ENCODE measurements at places on chromosomes 4 and X.
A peak's percentile ranks its signal among the peaks of the same experiment; 100 is the strongest.

GRCh38 chr4:22490718-22491315, 25.0 kb downstream of the ADGRA3 start:
- no peak for DNase-seq

DNA sequence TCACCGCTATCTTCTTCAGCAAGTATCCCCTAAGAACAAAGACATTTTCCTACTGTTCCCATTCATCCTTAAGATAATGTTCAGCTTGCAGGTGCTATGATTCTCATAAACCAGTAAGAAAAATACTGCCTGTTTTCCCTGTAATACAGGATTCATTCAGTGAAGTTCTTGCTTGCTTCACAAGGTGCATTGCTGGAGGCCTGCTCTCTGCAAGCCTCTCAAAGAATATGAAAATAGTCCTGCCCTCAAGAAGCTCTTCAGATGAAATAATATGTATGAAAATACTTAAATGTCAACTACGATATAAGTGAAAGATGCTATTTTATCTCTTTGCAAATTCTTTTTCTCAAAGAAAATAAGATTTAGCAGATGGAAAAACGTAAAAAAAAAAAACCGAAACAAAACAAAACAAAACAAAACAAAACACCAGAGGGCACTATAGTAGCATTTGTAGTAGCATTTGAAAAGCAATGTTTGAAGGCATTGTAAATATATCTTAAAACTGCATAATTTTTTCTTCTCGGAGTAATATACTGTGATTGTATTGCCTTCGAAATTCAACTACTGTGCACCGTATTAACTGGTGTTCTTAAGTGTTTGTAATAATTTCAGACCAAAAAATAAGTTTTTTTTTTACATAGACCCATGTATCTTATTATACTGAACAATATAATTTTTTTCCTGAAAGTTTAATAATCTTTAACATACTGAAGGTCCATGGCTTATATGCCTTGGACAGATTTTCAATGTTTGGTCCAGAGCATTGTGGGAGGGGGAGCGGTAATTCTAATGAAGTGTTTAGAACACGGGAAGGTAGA, 26.0 kb downstream of the ADH4 start:
- peak; percentile 38 for DNase-seq

DNA sequence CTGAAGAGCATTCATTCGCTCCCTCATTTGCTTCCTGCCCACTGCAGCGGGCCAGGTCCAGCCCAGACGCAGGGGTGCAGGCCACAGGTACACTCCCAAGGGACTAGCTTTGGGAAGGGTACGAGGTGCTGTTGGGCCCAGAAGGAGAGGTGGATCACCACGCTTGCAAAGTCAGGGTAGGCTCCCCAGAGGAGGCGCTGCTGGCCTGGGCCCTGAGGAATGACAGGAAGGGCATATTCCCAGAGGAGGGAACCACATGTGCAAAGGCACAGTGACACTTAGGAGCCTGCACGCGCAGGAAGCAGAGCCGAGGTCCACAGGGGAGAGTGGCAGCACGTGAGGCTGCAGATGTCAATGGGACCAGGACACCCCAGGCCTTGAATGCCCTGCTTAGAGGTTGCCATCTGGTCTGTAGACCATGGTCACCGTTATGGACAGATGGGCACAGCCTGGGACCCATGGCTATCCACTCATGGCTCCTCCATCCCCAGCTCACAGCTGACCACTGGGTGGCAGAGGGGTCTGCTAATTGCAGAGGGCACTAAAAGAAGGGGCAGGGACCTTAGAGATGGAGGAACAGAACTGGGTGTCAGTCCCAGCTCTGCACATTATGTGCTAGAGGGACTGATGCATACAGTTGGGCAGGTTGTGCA, 7.9 kb downstream of the HTRA3 start:
- no peak for DNase-seq

- no peak for DNase-seq
Measured at GRCh38 chr4:83613994-83614393, 78.1 kb downstream of the GPAT3 start.

- peak; percentile 13 for DNase-seq
Measured at GRCh38 chr4:181860668-181861067, 382.5 kb upstream of the TENM3 start.

- DNase-seq = peak; percentile 32
Measured at GRCh38 chrX:40465735-40466551, 114.8 kb upstream of the ATP6AP2 start.

DNA sequence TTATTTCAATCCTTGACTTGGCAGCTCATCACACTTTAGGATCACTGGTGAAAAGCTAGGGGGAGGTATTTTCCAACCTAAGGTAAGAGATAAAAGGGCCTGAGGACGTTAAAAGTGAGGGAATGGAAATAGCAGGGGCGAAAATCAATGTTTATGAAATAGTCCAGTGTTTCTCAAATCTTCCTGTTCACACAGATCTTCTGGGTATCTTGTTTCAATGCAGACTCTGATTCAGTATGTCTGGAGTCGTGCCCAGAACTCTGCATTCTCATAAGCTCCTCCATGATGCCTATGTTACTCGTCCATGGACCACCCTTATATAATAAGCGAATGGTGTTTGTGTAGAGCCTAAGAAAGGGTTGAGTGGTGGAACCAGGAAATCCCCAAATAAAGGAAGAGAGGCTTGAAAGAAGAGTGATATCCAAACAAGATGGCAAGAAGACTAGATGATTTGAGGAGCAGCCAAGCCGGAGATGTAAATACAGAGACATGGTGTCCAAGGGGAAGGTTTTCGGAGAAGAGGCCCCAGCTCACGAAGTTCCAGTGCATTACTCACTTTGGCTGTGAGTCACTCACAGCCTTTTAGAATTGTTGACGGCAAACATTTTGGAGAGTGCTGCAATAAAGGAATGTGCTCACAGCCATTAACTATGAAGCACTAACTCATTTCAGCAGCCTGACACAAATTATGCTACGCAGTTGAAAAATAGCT, 215.6 kb upstream of the PPARGC1A start:
- DNase-seq = peak; percentile 94

DNA sequence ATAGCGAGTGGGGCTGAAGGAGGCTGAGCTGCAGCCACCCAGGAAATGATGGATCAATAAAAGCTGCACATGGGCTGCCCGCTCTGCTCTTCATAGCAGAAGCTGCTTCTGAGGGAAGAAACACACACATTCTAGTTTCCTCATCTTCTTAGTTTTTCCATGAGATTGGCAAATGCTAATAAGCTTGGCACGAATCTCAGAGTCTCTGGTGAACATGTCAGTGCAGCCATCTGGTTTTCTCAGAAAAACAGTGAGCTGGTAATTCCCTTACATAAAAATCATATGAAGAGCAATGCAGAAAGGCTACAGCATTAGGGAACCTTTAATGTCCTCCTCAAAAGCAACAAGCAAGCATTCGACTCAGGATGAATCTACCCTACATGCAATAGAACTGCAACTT, 69.9 kb downstream of the GATB start:
- DNase-seq = peak; percentile 77

DNA sequence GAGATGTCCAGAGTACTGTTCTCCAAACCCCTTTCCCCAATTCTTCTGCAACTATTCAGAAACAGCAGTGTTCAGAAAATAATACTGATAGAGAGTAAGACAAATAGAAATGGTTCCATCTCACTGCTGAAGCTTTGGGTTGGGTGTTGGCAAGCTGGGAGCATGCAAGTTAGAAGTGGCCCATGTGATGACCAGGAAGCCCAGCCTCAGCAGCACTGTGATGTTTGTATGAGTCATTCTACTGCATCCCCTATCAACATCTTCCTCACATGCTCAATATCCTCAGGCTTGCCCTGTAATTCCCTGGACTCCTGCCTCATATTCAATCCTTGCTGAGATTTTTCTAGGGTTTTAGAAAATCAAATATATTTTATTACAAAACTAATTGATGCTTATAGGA, 96.5 kb downstream of the CHRDL1 start:
- no peak for DNase-seq

GRCh38 chr4:112069110-112069509, 76.1 kb upstream of the FAM241A start:
- peak; percentile 17 for DNase-seq

- no peak for DNase-seq
Measured at GRCh38 chr4:177265729-177266128, 43.9 kb upstream of the NEIL3 start.

DNA sequence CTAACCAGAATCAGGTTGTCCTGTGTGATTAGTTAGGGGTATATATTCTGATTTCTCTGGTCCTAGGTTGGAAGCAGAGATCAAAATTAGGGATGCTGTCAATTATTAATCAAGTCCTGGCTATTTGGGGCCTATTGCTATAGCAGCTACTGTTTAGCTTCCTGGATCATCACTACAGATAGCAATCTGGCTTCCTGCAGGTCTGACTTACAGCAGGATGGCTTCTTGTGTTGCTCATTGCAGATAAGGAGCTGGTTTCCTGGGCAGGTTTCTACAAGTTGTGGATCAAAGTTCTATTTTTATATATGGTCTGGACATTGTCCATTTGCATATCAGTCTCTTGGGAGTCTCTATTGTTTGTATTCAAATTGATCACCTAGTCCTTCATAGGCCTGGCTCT, 57.7 kb upstream of the C4orf54 start:
- DNase-seq = no peak

DNA sequence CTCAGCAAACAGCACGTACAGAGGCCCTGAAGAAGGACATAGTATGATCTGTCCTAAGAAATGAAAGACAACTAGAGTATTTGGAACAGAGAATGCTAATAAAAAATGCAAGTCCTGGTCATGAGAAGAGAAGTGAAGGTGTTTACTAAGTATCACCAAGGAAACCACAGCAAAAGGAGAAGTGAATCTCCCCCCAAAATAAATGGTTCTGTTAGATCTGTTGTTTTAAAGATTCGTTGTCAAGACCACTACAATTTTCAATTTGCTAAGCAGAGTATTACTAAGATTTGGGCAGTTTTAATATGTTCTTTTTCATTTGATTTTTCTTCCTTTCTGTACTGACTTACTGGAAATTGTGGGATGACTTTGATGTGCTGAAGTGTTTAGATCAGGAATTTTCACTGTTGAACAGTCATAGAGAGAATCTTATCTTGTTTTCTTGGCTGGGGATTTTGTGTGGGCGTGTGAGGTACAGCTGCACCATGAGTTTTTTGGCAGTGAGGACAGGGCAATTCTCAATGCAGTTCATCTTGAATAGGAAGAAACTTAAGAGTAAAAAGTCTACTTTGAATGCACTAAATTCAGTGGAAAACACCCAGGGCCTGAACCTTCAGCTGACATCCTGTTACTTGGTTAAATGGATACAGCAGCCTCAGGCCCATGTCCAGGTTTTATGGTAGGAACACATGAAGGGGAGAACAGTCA, 132.2 kb downstream of the STIM2 start:
- peak; percentile 20 for DNase-seq

DNA sequence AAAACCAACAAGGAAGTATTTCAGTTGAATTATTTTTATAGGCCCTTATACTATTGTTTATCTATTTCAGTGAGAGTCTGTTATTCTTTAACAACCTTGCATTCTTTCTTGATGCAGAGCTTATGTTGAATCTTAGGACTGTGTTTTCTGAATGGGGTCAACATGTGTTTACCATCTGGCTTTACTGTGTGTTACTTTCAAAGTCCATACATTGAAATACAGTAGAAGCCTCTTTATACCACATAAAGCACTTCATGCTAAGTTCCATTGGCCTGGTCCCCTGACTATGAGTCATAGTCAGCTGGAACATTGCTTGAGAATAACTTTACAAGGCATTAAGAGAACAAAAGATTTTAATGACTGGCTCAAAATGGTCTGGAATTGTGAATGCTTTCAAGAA, 152.6 kb downstream of the GASK1B start:
- peak; percentile 88 for DNase-seq

DNA sequence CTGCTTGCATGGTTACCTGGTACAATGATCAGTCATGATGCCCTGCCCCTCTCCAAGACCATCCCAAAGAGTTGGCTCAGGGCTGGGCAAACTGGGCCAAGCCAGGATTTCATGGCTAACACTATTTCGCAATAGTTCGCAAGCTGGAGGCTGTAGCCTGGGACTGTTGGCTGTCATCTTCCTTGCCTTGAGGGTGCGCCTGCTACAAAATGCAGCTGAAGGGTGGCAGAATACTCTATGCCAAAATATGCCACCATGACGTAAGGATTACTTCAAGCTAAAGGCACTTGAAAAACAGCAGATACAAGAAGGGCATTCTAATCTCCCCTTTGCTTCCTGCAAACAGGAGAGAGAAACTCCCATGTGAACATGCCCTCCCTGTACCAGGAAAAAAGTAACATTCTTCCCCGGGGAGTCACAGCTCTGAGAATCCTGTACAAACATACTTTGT, 21.0 kb downstream of the SAT1 start:
- DNase-seq = peak; percentile 60

GRCh38 chrX:13167481-13168231, 123.2 kb upstream of the FAM9C start:
- peak; percentile 69 for DNase-seq

GRCh38 chr4:110201502-110201901, 3.1 kb upstream of the ELOVL6 start:
- no peak for DNase-seq

DNA sequence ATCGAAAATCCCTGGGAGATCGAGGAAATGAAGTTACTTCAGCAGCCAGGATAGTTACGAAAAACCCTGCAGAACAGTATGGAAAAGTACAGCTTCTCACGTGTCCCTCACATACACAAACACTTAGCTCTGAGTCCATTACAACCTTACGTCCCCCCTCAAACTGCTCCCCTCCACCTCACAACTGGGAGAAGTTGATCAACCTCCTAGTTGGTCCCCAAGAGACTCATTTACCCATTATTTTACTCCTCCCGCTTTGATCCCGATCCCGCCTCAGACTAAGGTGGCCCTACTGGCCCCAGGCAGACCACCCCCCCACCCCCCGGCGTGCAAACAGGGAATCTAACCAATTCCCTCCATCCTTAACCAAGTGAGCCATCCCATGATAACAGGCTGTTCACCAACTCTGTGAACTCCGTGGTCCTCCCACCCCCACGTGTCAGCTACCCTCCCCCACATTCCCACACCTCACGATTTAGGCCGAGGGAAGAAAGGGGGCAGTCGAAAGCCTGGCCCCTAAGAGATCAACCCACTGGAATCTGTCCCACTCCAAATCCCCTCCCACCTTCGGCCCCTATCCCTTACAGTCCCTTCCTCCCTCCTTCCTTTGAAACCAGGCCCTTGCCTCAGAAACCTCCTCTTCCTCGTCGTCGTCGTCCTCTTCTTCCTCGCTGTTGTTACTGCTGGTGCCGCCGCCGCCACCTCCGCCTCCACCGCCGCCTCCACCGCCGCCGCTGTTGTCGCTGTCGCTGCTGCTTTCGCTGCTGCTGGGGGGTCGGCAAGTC, 755 bp downstream of the ANKRD17 start:
- DNase-seq = peak; percentile 18

- DNase-seq = peak; percentile 69
Measured at GRCh38 chrX:3346501-3347259, at the start of gene MXRA5. Gene MXRA5, minus strand, starts transcription at chrX:3346652. Its CDS starts 2,819 bp downstream, at chrX:3343833.

DNA sequence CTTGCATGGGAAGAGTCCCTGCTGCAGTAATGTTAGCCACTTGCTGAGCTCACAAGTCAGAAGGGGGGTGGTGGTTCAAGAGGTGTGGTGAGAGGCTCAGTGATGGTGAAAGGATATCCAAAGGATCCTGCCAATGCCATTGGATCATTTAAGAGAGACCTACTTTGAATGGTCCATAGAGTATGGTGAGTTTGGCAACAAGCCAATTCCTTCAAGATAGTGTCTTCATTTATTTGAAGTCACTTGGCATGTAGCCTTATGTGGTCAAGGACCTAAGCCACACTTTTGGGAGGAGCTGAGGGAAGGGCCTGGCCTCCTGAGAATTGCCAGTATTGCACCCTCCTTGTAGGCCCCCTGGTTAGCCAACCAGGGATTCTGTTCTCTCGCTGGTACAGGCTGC, 87.9 kb downstream of the TSPAN7 start:
- no peak for DNase-seq

GRCh38 chr4:40719008-40719623, 30.6 kb upstream of the NSUN7 start:
- DNase-seq = peak; percentile 69

Data from AG10803 (cell line).